ENCODE measurements at places on chromosomes 2 and 18.

DNA sequence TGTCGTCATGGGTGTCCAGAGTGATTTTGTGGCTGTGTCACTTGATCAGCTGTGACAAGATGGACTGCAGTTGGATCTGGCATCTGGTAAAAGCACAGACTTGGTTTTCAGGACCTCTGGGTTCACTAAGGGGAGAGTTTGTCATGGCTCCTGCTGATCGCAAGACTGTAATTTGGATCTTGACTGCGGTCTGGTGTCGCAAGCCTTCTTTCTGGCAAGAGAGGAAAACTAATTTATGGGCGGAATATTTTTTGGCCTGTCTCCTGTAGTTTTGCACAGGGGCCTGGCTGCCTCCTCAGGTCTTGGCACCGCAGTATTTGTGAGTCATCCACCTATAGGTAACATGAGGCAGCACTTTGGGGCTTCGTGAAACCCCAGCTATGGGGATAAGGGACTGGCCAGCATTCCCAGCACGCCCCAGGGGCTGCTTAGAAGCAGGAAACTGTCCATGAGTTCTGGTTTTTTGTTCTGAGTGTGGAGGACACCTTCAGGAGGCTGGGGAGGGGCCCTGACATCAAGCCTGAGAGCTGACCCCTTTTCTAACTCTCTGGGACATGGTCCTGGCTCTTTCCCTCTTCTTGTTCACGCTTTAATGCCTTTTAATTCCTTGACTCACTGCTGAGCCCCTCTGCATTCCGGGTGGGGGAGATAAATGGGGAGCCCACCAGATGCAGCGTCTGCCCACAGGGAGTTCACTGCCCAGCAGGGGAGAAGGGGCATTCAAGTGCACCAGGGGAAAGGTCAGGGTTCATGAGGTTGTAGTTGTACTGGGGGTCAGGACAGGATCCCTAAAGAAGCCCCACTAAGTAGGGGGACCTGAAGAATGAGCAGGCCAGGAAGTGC lies 12.2 kb downstream of the SH3BP4 start:
- DNase-seq, result no peak

- DNase-seq, result peak; percentile 44
Measured at GRCh38 chr2:196466581-196466980, 172.9 kb upstream of the CCDC150 start.

DNA sequence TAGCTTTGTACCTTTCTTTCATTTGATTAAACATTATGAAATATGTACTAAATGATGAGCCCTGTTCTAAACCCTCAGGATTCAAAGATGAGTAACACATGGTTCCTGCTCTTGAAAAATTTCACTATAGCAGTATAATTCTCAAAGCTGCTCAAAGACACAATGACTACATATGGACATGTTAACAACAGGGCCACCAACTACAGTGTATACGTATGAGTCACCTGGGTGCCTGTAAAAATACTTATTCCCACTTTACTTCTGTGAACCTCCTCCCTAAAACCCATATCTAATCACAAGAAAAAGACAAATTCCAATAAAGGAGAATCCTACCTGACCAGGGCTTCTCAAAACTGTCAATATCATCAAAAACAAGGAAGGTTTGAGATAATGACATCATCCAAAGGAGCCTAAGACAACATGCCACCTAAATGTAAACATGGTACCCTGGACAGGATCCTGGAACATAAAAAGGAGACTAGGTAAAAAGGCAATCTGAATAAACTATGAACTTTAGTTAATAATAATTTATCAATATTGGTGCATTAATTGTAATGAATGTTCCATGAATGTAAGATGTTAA lies 84.7 kb downstream of the FAM161A start:
- no peak for DNase-seq

DNA sequence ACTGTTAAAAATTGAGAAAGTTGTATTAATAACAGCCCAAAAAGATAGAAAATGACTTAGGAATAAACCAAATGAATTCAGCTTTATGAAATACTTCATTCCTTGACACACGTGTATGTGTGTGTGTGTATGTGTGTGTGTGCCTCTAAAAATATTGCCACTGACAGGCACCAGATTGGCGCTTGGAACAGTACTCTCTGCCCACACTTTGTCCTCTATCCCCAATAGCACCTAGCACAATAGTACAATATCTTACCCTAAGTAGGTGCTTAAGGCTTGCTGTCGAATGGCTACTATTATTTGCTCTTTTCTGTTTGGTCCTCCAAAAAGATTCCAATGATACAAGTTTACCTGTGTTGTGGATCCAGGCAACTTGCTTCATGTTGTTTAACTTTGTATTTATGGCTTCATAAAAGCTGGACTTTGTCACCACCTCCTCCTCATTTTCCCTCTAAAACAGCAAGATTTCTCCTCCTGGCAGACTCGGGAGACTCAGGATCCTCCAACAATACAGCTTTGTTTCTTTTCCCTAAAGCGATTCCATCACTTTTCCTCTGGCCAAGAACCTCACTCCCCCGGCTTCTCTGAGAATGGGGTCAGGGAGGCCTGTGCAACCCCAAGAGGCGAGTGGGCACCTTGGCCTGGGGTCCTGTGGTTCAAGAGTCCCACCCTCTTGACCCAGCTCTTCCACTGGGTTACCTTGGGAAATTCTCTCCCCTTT lies 43.3 kb upstream of the LCLAT1 start:
- DNase-seq, result no peak

- DNase-seq, result no peak
Measured at GRCh38 chr2:161430386-161430785, 14.3 kb downstream of the TBR1 start.

DNA sequence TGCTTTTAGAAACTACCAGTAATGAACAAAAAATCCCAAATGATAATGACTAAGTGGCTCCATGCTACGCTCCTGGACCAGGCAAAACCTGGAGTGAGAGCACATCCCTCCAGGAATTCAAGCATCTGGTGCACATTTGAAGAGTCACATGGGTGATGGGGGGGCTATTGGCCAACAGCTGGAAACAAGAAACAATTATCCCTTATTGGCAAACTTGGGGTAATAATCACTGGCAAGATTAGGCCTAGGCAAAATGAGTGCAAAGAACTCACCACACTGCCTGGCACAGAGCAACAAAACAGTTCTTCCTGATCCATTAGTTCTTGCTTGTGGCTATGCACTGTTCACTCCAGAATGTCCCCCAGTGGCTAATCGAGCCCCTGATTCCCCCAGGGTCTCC lies 66.1 kb downstream of the GYPC start:
- DNase-seq, result no peak

DNA sequence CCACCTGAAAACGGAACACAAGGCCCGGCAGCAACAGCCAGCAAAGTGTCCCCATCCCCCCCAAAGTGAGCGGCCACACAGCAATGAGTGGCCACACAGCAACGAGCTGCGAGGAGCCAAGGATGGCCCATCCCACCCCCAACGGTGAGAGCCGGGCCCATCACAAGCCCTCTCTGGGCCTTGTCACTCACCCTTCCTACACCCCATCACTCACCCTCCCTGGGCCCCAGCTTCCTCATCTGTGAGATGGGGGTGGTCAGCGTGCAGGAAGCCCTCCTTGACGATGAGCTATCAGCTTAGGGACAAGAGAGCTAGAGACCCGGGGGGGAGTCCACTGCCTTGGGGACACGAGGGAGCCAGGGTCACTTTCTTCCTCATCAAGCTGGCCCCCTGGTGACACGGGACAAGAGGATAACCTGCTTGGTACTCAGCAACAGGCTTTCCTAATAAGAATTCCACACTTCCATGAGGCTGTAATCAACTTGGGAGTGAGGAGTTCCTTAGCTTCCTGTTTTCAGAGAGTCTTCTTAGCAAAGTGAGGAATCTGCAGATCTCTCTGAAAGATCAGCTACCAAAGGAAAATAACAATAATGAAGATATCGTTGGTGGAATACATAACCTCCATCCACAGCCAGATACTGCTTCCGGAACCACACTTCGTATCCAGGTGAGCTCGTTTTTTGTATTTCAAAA lies 92.8 kb downstream of the HDAC4 start:
- DNase-seq, result no peak

DNA sequence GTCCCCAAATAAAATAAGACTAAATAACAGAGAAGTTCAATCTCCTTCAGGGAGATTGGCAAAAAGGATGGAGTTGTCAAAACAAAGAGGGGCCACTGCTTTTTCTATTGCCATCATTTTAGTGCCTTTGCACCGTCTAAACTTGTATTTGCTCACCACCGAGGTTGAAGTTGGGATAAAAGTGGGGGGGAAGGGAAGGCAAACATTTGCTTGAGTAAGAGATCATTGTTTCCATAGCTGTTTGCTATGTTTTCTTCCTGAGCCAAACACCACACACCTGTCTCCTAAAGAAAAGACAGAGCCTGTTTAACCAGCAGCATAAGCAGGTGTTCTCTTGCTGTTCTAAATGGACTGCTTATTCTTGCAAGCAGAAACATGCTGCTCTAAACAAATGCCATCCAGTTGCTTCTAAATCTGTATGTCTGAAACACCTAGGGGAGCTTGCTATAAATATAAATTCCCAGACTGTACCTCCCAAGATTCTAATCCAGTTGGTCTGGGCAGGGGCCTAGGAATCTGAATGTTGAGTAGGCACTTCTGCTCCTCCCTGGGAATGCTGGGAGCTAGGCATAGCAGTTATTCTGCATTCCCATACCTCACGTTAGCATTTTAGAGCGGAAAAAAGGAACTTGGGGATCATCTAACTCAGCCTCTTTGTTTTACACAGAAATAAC lies 179.4 kb upstream of the ARL4C start:
- DNase-seq, result no peak

DNA sequence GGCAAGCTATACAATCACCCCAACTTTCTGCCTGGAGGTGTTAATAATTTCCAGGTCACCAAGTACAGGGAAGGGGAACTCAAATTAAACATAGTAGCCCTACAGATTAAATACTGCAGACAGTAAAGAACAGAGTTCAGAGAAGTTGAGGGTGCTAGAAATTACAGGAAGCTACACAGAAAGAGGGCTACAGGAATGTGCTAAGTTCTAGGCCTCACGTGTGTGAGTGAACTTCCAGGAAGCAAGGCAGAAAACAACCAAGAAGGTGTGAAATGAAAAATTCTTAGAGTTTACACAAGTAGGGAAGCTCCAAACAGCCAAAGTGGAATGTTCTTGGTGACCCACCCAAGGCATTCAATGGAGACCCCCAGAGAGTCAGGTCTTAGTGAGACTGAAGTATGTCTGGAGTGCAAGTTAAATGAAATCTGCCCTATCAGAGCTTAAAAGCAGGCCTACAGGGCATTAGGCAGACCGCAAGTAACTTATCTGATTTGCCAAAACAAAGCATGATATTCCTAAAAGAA lies 58.1 kb upstream of the RNU4ATAC start:
- DNase-seq, result no peak

DNA sequence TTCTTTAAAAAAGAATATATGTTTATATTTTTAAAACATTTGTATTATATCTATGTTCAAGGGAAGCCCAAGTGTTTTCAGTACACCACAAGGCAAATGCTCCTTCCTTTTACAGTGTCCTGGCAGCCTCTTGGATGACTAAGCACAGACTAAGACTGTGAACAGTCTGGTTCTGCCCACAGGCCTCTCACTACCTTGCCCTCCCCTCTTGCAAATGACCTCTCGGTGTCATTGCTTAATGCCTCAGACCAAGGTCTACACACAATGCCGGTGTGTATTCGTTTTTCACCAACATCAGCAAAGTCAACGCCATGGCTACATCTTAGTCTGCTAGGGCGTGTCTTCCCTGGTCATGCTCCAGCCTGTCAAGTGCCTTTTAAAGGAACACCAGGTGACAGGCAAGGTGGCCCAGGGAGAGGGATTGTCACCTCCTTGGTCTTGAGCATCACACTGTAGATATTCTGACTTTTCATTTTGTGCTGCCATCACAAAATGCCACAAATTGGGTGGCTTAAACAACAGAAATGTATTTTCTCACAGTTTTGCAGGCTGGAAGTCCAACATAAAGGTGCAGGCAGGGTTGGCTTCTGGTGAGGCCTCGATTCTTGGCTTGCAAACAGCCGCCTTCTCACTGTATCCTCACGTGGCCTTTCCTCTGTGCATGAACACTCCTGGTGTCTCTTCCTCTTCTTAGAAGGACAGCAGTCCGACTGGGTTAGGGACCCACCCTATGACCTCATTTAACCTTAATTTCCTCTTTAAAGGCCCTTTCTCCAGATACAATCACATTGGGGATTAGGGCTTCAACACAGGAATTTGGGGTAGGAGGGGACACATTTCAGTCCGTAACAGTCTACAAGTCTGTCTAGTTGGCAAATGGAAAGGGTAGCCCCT lies 266.5 kb downstream of the KLHL29 start:
- DNase-seq, result no peak

DNA sequence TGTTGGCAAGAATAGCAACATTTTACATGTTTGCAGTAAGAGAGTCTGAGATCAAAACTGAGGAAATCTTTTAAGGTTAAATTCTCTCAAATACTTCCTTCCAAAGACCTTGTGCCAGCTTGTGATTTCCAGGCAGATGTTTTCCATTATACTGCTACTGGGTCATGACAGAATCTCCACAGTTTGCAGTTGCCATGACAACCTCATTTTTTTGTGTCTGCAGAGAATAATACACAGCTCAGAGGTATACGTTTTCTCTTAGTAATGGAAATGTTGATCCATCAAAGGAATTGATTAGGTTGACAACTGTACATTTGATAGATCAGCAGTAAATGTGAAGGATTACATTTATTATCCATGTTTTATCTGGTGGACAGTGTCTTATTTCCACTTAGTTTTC lies 29.1 kb upstream of the CSRNP3 start:
- DNase-seq, result no peak

DNA sequence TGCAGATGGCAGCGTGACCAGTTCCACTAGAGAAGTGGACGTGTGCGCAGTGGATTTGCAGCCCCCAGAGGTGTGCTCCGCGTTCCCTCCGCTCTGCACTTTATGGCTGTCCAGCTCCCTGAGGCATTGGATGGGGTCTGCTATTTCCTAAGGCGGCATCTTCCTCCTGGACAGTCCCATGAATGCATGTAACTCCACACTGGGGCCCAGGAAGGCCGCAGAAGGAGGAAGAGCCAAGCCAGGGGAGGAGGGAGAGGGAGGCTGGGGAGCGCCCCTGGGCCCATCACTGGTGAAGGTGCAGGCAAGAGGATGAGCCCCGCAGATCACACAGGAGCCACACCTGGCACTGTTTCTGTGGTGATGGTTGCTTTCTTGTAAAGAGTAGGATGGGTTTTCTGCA lies 99.1 kb downstream of the PTGR3 start:
- no peak for DNase-seq

DNA sequence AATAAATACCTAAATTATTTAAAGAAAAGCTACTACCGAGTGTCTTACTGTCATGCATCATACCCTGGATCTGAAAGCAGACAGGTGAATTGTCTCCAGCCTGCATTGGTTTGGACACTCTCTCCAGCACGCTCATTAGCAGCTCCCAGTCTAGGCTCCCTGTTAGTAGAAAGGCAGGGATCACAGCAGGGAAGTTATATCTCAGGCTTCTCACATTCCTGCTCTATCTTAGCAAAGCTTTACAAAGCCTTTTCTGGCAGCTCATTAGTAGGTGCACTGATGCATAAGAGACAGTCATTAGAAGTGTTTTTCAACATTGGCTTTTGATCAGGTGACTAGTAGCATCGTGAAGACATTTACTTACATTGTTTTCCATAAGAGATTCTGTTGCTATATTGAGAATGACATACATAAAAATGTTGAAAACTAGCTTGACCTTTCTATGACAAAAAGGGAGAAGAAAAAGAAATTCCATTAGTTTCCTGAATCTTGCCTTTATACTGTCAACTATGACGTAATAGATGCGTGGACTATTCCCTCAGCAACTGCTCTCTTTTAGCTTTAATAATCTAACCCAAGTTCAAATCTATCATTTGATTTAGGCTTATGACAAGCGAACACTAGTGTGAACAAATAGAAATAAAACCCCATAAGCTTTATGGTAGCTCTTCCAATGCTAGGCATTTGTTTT lies 408.7 kb upstream of the KCNH7 start:
- DNase-seq, result no peak
